ENCODE measurements at places on chromosomes 4 and X.
A peak's percentile ranks its signal among the peaks of the same experiment; 100 is the strongest.

GRCh38 chrX:136468391-136469103, 19.2 kb upstream of the BRS3 start:
- DNase-seq: no peak

- DNase-seq: peak; percentile 0
These were observed 171.0 kb upstream of the PPP1R2C start for GRCh38 chrX:42948723-42949657.

DNA sequence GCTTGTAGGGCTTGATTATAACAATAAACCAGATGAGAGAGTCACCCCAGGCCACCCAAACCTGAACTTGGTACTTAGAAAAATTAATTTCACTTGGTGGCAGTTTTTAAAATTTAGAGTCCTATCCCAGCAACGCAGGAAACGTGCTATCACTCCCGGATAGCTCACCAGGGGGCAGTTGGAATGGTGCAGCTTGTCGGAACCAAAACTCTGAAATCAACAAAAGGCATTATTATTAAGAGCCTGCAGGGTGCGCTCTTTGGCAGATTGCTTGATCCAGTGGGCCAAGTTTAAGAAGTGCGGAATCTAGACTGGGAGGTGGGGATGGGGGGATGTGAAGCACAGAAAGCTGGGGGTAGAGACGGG, 2.4 kb downstream of the FRAS1 start:
- DNase-seq: peak; percentile 85

GRCh38 chr4:75726577-75726976, 2.2 kb downstream of the USO1 start:
- DNase-seq: peak; percentile 17

- DNase-seq: no peak
These were observed 464.9 kb downstream of the GRXCR1 start for GRCh38 chr4:43357252-43357974.

GRCh38 chrX:46294234-46294633, 251.0 kb downstream of the ZNF674 start:
- DNase-seq: peak; percentile 89

- no peak for DNase-seq
These were observed 134.6 kb downstream of the KDM6A start for GRCh38 chrX:45007598-45007997.

GRCh38 chrX:105552395-105552794, 269.9 kb upstream of the NRK start:
- no peak for DNase-seq

DNA sequence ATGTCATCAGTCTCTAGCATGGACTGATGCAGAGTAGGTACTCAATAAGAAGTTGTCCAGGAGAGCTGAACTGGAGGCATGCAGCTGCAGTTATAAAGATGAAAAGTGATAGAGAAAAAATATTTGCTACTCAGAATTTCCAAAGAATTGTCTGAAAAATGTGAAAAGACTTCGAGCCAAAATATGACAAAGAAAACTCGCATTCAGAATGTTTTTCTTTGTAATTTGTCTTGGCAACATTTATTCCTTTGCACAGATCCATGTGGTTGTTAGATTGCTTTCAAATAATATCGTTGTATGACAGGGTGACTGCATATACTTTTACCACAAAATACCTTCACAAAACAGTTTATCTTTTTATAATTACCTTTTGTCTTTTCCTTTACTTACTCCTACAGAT, 128.0 kb upstream of the SLC4A4 start:
- DNase-seq: peak; percentile 58

DNA sequence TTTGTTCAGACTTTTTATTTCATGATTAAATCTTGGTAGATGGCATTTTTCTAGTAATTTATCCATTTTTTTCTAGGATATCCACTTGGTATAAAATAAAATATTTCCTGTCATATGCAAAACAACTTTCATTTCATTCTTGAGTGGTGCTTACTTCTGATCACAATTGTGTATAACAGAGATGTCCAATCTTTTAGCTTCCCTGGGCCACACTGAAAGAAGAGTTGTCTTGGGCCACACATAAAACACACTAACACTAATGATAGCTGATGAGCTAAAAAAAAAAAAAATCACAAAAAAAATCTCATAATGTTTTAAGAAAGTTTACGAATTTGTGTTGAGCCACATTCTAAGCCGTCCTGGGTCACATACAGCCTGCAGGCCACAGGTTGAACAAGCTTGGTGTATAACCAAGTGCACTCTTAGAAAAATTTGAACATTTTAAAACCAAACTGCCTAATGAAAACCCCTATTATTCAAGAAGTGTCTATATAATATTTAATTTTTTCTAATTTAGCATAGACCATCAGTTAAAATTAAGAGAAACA, 41.3 kb upstream of the SPP1 start:
- DNase-seq: no peak

DNA sequence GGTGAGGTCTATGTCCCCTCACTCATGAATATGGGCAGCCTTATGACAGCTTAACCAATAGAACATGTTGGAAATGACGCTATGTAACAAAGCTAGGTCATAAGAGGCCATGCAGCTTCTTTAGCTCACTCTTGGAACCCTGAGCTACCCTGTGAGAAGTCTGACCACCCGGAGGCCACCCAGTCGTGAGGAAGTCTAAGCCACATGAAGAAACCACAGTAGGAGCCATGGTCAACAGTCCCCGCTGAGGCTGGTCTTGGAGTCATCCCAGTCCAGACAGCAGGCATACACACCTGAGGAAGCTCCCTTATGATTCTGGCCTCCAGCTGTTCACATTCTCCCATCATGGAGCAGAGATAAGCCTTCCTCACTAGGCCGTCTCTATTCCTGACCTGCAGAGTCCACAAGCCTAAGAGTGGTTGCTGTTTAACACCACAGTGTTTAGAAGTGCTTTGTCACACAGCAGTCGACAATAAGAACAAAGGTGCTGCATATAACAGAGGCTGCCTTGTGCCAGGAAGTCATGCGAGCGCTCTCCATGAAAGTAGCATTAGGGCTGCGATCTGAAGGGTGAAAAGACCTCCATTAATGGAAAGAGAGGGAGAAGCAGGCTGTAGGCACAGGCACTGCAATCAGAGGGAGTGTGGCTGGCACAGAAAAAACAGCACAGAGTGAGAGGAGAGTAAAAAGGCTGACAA, 38.2 kb downstream of the TSPAN5 start:
- no peak for DNase-seq

GRCh38 chr4:61938250-61938846, 738.2 kb downstream of the ADGRL3 start:
- DNase-seq: no peak

DNA sequence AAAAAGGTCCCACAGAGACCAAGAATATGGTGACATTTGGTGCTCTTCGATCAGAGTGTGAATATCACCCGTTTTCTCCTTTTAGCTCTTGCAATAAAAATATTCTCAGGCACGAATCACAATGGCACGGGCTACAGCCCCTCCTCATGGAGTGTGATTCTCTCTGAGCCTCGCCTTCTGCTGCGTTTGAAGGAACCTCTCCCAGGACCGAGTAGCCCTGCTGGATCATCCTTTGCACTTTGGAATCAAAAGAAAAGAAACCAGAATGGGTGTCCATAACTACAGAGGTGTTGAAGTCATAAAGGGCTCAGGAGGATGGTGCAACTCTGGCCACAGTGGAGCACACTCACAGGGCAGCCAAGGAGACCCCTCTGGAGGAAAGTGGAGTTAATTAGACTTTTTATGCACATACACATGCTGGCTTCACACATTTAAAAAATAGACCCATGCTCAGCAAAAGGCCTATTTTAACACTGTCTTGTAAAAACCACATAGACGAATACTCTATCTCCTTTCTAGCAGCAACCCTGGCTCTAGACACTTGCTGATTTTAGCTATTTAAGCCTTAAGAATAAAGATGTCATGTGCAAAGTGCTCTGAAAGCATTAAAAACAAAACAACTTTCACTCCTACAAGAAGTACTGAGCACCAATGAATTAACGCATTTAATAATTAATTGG, 19.1 kb downstream of the MAML3 start:
- no peak for DNase-seq

DNA sequence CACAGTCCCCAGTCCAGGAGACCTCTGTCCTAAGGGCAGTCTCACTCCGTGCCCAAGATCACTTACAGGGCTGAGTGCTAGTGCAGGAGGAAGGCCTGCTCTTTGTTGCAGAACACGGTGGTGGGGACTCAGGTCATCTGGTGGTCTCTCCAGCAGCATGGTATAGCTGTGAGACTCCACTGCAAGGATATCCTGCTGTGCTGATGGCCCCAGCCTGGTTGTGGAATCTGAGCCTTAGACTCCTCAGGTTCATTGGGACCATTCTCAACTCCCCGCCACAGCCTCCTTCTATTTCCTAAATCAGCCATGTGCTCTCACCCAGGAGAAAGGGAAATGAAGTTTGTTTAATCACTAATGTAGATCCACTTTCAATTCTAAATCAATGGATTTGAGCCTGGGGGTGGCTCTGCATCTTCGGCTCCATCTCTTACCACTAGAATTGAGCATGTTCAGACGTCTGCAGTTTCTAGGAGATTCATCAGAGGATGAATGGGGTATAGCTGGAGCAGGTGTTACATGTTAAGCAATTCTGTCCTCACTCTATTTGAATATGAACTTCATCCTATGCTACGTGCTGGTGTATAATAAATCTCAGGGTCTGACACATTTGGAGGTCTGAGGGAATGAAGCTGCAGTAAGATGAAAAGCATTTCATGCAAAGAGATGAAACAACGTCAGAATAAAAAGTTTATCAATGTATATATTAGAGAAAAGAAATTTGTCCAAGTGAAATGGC, 189.2 kb downstream of the MGST2 start:
- no peak for DNase-seq

DNA sequence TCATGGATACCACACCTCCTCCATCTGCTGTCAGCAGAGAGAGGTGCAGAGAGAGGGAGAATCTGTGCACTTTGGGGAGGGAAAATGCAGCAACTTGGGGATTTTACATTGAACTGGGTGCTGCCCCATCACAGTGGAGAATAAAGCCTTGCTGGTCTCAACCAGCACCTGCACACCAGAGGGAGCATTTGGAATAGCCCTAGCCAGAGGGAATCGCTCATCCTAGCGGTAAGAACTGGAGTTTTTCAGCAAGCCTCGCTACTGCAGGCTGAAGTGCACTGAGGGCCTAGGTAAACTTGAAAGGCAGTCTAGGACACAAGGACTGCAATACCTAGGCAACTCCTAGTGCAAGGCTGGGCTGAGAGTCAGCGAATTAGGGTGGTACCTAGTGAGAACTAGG, 148.7 kb downstream of the KDR start:
- DNase-seq: no peak

GRCh38 chrX:155242300-155242699, 22.0 kb downstream of the RAB39B start:
- DNase-seq: no peak

DNA sequence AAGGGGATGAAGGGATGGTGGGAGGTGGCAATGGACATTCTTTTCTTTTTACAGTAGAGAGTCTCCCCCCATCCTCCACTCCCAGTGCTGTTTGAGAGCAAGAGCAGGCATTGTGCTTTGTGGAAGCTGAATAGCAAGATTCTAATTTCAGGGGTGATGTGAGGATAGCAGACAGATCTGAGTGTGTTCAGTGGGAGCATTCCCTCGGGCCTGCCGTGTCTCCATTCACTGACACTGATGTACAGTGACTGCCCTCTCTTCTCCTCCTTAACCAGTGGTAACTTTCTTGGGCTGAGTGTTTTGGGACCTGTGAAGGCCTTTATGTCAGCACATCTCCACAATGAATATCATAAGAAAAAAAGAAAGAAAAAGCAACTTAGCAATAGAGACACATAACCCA, 396.6 kb upstream of the RPS6KA3 start:
- DNase-seq: no peak

DNA sequence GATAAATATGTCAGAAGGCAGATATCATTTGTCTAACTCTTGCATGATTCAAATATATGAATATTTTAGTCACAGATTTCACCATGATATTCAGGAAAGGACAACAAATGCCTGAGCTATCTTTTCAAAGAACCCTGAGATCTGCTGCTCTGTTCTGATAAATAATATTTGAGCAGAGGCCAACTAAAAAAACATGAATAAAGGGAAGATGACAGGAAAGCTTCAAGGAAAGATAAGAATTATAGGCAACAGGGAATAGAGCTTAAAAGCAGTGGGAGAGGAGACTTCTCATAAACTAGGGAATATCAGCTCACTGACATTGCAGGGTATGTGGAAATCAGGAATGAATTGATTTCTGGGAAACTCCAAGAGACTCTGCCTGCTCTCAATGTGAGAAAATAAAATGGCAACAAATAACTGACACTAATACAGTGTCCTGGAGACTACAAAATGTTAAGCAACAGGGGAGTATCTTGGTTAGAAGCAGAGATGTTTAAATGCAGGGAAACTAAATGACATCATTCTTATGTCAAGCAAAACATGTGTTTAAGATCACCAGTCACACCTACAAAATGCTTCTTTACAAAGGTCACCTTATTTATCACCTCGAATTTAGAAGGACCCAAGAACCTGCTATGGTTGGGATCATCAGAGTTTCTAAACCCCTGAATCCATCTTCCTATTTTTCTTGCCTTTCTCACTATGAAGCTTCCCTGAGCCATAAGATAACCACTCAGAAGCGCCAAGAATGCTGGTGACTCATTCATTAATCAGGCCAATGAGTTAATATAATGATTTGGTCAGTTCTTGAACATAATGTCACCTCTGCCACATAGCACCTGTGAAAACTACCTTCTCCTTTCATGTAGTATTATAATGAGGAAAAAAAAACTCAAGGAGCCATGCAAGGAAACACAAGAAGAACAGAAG, 78.1 kb downstream of the NDST3 start:
- DNase-seq: no peak

GRCh38 chr4:76010576-76010975, 3.3 kb upstream of the CXCL9 start:
- no peak for DNase-seq

- DNase-seq: no peak
These were observed 222.1 kb downstream of the IL15 start for GRCh38 chr4:141858437-141858836.

DNA sequence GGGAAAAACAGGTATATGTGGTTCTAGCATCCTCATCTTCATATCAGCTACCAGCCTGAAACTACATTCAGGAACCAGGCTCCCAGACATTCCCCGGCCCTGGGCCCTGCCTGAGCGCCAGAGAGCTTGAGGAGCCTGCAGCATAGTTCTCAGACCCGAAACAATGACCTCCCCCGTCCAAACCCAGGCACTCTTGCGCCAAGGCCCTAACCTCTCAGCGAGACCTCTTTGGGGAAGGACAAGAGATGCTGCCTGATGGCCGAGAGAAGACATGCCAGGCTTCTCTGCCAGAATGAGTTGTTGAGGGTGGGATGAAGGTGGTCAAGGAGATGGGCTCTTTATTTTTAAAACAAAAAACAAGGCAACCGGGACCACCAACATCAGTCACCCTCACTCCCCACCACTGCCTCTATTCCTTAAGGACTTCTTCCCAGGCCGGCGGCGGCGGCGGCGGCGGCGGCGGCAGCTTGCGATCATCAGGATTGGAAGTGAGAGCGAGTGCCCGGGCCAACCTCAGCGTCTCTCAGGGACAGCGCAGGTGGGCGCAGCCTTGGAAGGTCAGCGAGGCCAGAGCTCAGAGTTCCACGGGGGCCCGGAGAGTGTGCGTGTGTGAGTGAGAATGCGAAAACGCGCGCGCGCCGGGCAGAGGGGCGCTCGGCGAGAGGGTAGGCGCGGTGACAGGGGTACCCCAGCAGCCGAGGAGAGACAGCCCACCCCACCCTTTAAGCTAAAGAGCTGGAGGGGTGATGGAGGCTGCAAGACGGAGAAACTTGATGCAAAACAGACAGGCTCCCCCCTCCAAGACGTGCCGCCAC, 601 bp downstream of the INPP4B start:
- DNase-seq: no peak

Measured in AG10803 (cell line).